CD8-positive, alpha-beta memory T cell (primary cell): ENCODE measurements at places on chromosomes 3 and 15. TPM values are rescaled to one million over a fixed set of nuclear protein-coding genes. Genes with fewer than 3 reads are reported as not detected.
A peak's percentile ranks its signal among the peaks of the same experiment; 100 is the strongest.

DNA sequence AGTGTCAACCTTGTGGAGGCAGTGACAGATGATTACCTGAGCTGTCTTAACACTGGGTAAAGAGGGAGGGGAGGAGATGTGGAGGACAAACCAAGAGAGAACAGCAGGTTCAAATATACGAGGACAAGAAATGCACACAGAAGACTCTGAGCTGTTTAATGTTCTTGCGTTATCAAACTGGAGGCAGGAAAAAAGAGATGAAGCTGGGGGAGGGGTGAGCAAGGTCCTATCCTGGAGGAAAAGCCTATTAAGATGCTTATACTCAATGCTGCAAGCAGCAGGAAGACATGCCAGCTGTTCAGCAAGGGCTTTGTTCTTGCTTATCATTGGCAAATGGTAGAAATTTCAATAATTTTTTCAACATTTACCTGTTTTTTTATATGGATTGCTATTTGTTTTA, 345.7 kb upstream of the TRIM42 start:
- DNase-seq, result no peak

- no peak for DNase-seq
These were observed 2.5 kb upstream of the MECOM start for GRCh38 chr3:169666076-169666375.

- DNase-seq, result no peak
These were observed 56.6 kb downstream of the MESD start for GRCh38 chr15:80932989-80933388.

DNA sequence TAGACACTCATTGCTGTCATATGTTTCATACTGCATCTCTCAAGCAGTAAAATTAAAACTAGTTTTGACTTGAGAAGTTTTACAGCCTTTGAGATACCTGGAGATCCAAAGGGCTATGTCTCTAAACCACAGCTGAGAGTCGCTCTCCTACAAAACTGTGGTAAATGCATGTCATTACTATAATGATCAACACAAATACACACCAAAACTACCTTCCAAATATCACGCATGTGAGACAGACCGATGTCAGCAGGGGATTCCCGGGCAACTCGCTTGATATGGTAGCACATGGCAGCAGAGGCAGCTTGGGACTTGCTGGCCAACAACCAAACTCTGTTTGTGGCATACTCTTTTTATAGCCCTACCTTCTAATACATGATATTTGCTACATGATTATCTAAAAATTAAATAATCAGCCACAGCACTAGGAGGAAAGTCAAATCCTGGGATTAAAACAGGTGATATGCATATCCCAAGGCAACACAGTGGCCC, 56.3 kb downstream of the PDZRN3 start:
- DNase-seq, result no peak

Gene CACNA2D3
- not detected for total RNA-seq

DNA sequence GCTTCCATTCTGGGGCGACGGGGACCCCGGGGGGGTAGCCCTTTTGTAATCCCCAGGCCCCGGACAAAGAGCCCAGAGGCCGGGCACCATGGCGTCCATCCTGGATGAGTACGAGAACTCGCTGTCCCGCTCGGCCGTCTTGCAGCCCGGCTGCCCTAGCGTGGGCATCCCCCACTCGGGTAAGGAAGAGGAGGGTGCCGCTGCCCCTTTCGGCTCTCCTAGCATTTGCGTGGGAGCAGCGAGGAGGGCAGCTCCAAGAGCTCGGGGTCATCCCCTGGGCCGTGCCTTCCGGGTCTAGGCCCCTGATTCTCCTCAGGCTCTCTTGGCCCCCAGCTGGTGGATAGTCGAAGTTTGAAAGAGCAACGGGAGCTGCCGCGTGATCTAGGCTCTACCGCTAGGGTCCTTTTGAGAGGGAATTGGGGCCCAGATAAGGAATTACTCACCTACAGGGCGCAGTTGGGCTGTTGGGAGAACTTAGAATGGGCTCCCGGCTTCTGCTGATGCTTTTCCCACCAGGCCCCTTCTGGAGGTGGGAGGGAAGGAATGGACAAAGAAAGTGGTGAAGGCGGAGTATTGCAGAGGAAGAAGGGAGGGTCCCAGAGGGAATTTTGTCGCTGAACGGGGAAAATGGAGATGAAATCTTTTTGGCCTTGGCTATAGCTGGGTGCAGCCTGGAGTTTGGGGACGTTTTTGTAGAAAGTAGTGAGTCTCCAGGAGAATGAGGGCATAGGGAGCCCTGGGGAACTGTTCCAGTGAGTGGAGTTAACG, 615 bp downstream of the VPS18 start:
- DNase-seq, result peak; percentile 58

Gene DGKG
- total RNA-seq, result 0.20 TPM

Gene PRRT3
- 12.1 TPM for total RNA-seq

- DNase-seq, result no peak
These were observed 102.7 kb upstream of the AGBL1 start for GRCh38 chr15:85976986-85977385.

- DNase-seq, result no peak
These were observed 61.1 kb downstream of the CPNE4 start for GRCh38 chr3:131973731-131974130.

DNA sequence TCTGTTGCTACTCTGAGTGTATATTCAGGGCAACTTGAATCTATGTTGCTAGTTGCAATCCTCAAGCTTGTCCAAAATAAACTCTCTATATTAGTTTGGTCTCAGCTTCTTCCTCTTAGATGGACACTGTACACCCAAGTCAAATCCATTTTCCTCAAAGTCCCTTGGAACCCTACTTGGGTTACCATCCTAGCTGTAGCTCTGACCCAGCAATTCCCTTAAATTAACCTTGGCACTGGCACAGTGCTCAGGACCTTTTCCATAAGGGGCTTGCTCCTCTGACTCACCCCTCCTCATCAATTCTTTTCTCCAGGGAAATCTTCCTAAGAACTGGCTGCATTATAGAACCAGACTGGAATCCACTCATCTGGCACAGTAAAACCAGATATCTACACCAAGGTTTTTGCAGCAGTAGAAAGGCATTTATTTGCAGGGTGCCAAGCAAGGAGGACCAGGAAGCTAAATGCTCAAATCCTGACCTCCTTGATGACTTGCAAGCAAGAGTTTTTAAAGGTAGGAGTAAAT, 44.9 kb upstream of the B3GALNT1 start:
- no peak for DNase-seq

- no peak for DNase-seq
These were observed 31.7 kb upstream of the IP6K2 start for GRCh38 chr3:48748754-48749153.

Gene ZNF621
- 22.5 TPM for total RNA-seq

- DNase-seq, result no peak
These were observed 143.8 kb downstream of the STT3B start for GRCh38 chr3:31676556-31676955.

- DNase-seq, result no peak
These were observed 216.1 kb upstream of the CDIN1 start for GRCh38 chr15:36363335-36363734.
